ENCODE measurements at places on chromosomes 13 and 19.

- DNase-seq = no peak
Measured at GRCh38 chr13:78777976-78778375, 119.0 kb upstream of the OBI1 start.

GRCh38 chr19:48817585-48818124, 6.8 kb upstream of the BCAT2 start:
- DNase-seq = no peak

- no peak for DNase-seq
Measured at GRCh38 chr19:7263521-7263920, 30.7 kb downstream of the INSR start.

- no peak for DNase-seq
Measured at GRCh38 chr13:95620825-95621498, 23.5 kb downstream of the DZIP1 start.

DNA sequence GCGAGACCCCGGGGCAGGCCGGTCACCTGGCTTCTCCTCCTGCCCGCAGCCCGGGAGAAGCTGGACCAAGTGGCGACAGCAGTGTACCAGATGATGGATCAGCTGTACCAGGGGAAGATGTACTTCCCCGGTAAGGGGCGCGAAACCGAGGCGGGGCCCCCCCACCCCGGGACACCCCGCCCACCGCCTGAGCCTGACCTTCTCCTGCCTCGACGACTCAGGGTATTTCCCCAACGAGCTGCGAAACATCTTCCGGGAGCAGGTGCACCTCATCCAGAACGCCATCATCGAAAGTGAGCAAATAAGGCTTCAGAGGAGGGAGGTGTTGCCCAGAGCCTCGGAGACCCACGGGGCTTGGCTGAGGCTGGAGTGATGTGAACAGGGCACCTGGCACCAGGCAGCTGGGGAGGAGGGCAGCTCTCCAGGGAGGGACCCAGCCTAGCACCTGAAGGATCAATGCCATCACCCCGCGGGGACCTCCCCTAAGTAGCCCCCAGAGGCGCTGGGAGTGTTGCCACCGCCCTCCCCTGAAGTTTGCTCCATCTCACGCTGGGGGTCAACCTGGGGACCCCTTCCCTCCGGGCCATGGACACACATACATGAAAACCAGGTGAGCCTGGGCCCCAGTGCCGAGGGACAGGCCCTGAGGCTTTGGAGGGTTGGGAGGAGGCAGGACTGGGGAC, 629 bp downstream of the IZUMO4 start:
- no peak for DNase-seq

- DNase-seq = no peak
Measured at GRCh38 chr13:113078902-113079780, 26.4 kb upstream of the F7 start.

- no peak for DNase-seq
Measured at GRCh38 chr19:14408491-14409145, 10.5 kb downstream of the DDX39A start.

DNA sequence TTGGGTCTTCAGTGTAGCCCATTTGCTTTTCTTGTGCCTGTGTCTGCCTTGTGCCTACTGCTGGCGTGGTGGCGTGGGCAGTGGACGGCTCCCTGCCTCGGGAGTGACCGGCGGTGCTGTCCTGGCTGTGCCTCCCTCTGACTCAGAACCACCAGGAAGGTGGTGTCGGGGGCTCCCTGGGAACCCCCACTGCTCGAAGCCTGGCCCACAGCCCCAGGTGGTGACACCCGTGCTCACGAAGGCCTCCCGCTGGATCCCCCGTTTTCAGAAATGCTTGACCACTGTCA, 5.1 kb upstream of the AMH start:
- no peak for DNase-seq

DNA sequence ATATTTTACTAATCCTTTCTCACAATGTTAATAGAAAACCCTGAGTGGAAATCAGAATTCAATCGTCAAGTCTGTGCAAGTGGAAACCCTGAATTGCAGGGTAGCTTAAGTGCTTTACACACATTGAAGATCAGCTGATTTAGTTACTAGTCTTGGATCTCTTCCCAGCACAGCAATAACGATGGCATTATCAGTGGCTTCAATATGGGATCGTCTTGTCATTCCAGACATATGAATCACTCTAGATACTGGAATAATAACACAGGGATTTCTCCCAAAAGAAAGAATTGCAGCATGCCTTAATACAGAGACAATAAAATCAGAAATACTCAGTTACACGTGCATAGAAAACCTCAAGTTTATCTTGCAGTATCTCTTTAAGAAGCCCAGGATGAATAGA, 12.6 kb upstream of the METTL21C start:
- DNase-seq = no peak

- no peak for DNase-seq
Measured at GRCh38 chr13:33322543-33322809, 36.9 kb upstream of the STARD13 start.

GRCh38 chr13:27952876-27953675, 16.0 kb downstream of the CDX2 start:
- DNase-seq = no peak

DNA sequence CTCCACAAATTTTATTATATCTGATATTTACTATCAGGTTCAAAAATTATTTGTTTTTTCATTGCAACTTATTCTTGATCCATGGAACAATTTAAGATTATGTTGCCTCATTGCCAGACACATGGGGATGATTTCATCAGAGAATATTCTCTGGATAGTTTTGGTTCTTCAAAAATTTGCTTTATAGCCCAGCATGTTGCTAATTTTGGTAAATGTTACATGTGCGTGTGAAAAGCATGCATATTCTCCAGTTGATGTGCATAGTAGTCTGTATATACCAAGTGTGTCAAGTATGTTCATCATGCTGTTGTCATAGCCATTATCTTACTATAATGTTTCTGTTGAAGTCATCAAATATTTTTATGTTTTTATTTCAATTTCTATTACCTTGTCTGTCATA, 122.3 kb downstream of the RFC3 start:
- DNase-seq = no peak

DNA sequence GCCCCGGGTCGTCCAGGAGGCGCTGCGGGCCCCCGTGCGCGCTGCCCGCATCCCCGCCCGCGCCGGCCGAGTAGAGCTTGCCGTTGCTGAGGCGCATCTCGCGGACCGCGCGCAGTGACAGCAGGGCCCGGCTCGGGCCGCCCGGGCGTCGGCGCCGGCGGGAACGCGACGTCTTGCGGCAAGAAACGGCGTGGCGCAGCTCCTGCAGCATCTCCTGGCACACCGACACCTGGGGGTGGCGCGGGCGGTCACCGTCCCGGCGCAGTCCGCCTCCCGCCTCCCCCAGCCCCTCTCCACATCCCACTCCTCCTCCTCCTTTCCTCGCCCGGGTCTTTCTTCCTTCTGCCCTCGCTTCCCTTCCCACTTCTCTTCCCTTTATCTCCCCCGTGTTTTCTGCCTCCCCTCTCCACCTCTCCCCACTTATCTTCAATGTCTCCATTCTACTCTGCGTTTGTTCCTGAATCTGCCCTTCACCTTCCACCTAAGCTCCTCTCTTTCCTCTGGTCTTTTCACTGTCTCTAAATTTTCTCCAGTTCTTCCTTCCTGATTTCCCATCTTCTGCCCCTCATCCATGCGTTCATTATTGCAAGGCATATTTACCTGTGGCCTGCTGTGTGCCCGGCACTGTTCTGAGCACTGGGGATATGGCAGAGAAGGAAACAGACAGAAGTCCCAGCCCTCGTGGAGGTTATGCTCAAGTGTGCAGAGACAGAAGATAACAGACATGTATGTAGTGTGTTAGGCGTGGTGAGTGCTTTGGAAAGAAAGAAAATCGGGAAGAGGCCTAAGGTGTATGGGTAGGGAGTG, 5.2 kb upstream of the ATP1A3 start:
- DNase-seq = no peak

- DNase-seq = no peak
Measured at GRCh38 chr19:43726736-43727592, 11.1 kb downstream of the IRGC start.

GRCh38 chr19:21482863-21483276, 22.5 kb upstream of the ZNF429 start:
- DNase-seq = no peak

GRCh38 chr13:63910511-63910910, 2494.9 kb upstream of the PCDH20 start:
- no peak for DNase-seq

GRCh38 chr13:105904034-105904742, 631.3 kb downstream of the EFNB2 start:
- no peak for DNase-seq

DNA sequence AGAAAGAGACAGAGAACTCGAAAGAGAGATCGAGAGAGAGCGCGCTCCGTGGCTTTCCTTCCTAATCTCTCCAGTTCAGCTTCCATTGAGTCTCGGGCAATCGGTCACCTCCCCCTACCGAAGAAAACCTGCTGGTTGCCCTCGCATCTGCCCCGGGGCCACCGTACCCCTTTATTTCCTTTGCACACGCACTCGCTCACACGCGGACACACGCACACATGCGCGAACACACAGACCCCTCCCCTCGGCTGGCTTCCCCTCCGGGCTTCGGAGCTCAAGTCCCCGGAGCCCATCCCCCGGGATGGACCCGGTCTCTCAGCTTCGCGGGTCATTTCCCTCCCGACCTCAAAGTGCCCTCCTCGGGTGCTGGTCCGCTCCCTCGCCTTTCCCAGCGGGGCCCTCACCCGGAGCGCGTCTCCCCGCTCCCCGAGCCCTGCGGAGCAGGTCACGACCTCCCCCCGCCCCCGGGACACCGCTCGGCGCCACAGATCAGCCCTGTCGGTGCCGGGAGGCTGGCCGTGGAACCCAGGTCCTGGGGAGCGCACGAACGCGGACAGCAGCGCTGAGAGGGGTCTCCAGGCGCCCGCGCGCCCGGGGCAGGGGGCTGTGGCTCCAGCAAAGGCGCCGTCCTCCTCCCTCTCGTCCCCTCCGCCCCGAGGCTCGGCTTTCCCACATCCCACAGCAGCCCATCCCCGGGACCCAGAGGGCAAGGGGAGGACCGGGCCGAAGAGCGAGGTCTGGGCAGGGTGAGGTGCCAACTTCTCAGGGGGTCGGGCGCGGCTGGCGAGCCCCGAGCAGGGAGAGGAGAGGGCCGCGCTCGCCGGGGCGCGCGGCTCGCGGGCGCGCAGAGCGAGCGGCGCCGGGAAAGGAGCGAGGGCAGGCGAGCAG, 1.8 kb downstream of the DACH1 start:
- no peak for DNase-seq

- no peak for DNase-seq
Measured at GRCh38 chr13:90402613-90403012, 944.9 kb upstream of the MIR17HG start.

- no peak for DNase-seq
Measured at GRCh38 chr19:48405010-48405659, 11.7 kb downstream of the GRIN2D start.

DNA sequence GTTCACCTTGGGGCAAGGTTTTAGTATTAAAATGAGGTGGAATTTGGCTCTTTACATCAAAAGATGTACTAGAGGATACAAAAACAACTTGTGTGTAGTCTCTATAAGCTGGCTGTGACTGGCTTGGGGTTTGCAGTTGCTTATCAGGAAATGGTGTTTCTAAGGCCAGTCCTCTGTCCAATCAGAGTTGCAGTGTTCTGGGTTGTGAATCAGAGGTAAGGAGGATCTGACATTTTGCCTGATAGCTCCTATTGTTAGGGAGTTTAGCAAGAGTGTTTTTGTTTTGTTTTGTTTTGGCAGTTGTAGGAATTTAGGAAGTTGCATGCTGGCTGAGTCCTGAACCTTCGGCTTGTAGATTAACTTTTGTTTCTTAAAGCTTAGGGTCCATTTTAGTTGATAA, 20.1 kb upstream of the ESD start:
- DNase-seq = no peak

DNA sequence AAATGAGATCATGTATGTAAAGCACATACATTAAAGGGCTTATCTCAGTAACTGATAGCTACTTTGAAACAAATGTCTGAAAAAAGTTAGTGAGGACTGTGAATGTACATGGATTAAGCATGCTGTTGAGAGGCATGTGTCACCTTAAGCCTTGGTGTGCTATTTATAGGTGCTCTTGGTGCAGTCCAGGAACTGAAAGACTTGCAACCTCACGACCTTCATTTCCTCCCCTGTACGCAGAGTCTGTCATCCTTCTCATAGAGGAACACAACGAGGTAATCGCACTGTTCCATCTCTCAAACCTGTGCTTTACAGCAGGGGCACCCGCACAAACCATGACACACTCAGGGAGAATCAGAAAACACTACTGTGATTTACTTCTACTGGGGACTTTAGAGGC, 65.6 kb downstream of the UFM1 start:
- DNase-seq = no peak

GRCh38 chr19:1850809-1851653, 2.7 kb upstream of the REXO1 start:
- no peak for DNase-seq

GRCh38 chr13:42215578-42216421, 56.2 kb upstream of the AKAP11 start:
- no peak for DNase-seq

DNA sequence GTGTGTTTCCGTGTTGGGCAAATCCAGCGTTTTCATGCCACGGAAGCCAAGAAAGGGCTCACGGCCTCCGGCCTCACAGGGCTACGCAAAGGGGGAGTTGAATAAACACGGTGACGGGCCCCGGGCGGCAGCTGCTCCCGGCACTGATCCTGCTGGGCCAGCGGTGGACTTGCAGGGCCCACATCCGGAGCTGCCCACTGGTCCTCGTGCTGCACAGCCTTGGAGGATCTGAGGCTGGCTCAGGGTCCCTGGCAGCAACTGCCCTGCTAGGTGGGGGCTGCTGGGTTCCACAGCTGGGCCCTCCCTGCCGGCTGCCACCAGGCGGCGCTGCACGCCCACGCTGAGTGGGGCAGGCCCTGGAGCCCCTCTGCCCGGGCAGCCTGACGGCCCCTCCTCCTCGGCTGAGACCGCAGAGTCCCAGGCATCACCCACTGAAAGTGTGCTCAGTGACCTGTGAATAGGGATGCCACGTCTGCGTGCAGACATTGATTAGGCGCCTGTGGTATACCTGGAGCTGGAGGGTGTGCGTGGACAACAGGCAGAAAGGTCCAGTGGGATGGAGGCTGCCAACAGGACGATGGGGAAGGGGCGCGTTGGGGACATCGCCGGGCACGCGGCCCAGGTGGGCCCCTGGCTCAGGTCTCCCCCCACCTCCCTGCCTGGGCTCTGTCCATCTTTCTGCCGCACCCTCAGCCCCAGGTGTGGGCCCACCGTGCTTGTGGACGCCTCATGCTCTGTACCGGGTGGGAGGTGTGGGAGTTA, 5.3 kb upstream of the HCN2 start:
- no peak for DNase-seq

DNA sequence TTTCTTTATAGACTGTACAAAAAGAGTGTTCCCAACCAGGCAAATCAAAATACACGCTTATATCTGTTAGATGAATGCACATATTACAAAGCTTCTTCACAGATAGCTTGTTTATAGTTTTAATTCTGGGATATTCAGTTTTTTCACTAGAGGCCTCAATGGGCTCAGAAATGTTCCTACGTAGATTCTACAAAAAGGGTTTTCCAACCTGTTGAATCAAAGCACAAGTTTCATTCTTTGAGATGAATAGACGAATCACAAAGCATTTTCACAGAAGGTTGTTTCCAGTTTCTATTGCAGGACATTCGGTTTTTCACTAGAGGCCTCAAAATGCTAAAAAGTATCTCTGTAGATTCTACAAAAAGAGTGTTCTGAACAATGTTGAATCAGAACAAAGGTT, 1490.3 kb downstream of the UQCRFS1 start:
- no peak for DNase-seq

GRCh38 chr13:43005460-43006236, 13.6 kb upstream of the EPSTI1 start:
- no peak for DNase-seq

- DNase-seq = no peak
Measured at GRCh38 chr13:50527188-50527587, 316.3 kb downstream of the DLEU7 start.

- DNase-seq = no peak
Measured at GRCh38 chr13:40547591-40548315, 118.7 kb downstream of the FOXO1 start.

- DNase-seq = no peak
Measured at GRCh38 chr13:20848944-20849343, 53.6 kb downstream of the XPO4 start.
